SJSA1 (cell line): ENCODE measurements at places on chromosomes 5 and 9. TPM values are rescaled to one million over a fixed set of nuclear protein-coding genes. Genes with fewer than 3 reads are reported as not detected.

B4GALT7 gene
- 37.9 and 53.0 TPM in 2 replicates for total RNA-seq

CATSPER3 gene
- 0.08 and 1.3 TPM in 2 replicates for total RNA-seq

PCDHB12 gene
- total RNA-seq: 1.8 and 6.2 TPM in 2 replicates

PIP5K1B gene
- not detected in 2 replicates for total RNA-seq

ENHO gene
- total RNA-seq: not detected in 2 replicates

PCDHGA2 gene
- 1.2 and 2.1 TPM in 2 replicates for total RNA-seq

MARCHF11 gene
- total RNA-seq: not detected in 2 replicates

ADRB2 gene
- total RNA-seq: 13.8 and 14.9 TPM in 2 replicates

IPO11 gene
- total RNA-seq: 18.2 and 32.0 TPM in 2 replicates

OR1L8 gene
- not detected in 2 replicates for total RNA-seq

LRRC70 gene
- 0.71 and 1.1 TPM in 2 replicates for total RNA-seq

ACER2 gene
- total RNA-seq: 0.75 and 0.82 TPM in 2 replicates

ARHGEF28 gene
- total RNA-seq: 13.6 and 20.2 TPM in 2 replicates
